Esophagus mucosa (tissue), 1 donor: ENCODE measurements at places on chromosomes 1 and 21. TPM values are rescaled to one million over a fixed set of nuclear protein-coding genes. Genes with fewer than 3 reads are reported as not detected.

GRCh38 chr1:179921981-179922872 is 32.4 kb upstream of the CEP350 start:
- ATAC-seq: no peak

DNA sequence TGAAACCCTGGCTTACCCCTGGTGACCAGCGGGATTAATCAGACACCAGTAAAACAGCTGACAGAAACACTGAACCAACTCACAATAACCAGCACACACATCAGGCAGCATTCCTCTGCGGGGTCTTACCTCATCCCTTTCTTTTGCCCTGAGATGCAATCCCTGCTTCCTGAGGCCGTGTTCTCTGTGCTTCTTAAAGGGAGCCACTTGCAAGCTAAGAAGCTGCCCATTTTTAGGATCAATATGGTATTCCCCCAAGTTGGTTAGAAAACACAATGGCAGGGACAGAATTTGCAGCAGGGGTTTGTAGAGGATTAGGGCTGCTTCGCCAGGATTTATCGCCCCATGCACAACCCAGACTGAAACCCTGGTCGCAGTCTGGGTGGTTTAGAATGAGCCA is 74.7 kb upstream of the OLIG2 start:
- no peak for ATAC-seq

Gene ACBD6
- total RNA-seq: 24.2 TPM

- ATAC-seq: no peak
These were observed 7.8 kb downstream of the ETS2 start for GRCh38 chr21:38813547-38813946.

- no peak for ATAC-seq
These were observed 34.8 kb downstream of the L1TD1 start for GRCh38 chr1:62229468-62229867.

Gene CACNA1E
- total RNA-seq: 0.04 TPM

DNA sequence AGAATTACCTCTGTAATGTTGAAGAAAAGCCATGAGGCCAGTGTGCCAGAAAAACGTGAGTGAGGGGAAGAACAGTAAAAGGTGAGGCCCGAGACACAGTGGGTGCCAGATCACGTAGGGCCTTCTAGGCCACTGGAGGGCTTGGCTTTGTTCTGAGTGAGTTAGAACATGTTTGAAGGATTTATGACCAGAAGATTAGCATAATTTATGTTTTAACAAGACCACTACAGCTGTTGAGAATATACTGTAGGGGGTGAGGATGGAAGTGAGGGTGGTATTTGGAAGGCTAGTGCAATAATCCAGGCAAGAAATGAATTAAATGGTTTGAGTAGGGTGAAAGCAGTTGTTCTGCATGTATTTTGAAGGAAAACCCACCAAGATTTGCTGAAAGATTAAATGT is 56.3 kb downstream of the LRRC8C start:
- no peak for ATAC-seq

DNA sequence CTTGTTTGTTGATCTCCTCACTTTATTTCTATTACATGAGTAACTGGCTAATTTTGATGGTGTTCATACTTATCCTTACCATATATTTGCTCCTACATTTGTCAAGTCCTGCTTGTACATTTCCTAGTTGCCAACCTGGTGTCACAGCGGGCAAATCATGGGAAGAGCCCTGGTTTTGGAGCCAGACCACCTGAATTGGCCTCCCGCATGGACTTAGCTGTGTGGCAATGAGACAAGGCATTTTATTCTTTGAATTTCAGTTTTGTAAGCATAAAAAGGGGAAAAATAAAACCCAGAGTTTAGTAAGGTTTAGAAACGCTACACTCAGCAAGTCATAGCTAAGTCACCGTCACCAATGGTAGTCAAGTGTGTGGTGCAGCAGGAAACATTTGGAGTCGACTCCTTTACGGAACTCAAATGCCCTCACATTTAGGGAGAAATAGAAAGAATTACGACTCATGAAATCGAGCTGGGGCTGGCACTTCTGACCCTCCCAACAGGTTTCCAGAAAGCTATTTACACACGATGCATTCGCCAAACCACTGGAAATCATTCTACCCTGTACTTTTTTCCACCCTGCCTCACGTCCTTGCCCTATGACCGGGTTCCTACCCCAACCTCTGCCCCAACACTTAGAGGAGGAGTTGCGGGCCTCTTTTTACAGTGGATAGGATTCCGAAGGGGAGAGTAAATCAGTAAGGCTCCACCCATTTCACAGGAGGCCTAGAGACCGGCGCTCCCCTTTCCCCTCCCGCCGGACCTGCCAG is 492 bp upstream of the PGM1 start:
- peak; percentile 65 for ATAC-seq

GRCh38 chr1:28115267-28115666 is 26.9 kb upstream of the EYA3 start:
- ATAC-seq: no peak

DNA sequence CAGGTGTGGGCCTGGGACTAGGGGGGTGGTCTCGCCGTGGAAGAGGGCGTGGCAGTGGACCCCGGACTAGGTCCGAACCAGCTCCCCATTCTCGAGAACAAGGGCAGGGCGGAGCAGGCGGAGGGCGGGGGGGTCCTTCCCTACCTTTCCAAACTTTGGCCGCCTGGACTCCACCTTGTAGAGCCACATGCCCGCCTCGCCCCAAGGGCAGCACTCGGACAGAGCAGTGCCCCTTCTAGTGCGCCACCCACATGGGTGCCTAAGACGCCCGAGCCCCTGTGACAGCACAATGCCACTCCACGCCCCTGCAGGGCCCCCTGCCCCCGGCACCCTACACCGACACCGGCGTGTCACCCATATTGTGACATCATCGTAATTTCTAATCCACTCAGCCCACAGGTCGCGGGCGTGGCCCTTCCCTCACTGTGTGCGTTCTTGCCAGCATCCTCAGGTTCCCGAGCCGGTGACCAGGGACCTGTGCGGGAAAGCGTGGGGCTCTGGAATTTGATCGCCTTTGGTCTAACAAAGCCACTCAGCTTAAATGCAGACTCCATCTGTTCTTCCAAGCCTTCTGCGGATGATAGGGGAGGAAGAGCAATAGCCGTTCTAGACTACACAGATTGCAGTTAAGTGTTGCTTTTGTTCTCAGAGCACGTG is 553 bp upstream of the STMN1 start:
- ATAC-seq: peak; percentile 54

- no peak for ATAC-seq
These were observed 2.1 kb upstream of the TFF3 start for GRCh38 chr21:42317341-42317741.

GRCh38 chr1:77461691-77462090 is 179.9 kb downstream of the AK5 start:
- ATAC-seq: no peak

Gene LINGO4
- total RNA-seq: not detected

GRCh38 chr21:29193072-29193471 is 62.6 kb downstream of the MAP3K7CL start:
- ATAC-seq: no peak

Gene ST6GALNAC5
- total RNA-seq: 0.96 TPM

- ATAC-seq: peak; percentile 55
These were observed at the start of gene NBL1 for GRCh38 chr1:19643602-19644394. TSS of gene NBL1 (plus strand) at chr1:19644311. CDS start at chr1:19655031, 10,720 bp downstream.

- ATAC-seq: no peak
These were observed 23.8 kb downstream of the TMEM50A start for GRCh38 chr1:25361901-25362300.

DNA sequence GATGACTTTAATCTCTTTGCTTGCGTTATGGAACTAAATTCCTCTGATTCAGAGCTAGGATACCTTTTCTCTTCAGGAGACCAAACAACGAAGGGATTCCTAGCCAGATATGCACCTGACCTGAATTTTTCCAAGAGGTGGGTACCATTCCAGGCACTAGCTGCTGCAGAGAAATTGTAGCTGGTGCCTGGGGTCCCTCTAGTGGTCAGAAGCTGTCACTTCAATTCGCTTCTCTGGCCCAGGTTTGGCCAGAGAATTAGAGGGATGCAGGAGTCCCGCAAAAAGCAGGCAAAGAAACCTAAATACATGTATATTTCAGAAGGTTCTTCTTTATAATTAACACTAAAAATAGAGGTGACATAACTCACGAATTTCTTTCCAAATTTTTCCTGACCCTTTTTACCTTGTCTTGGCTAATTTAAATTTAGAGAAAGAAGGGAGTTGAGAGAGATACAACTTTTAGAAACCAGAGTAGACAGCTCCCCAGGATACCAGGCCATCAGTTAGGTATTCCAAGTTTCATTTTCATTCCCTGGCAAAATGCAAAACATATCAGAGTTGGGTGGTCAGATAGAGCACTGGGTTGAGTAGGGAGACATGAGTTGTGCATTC is 9.6 kb downstream of the ACKR1 start:
- ATAC-seq: peak; percentile 65

GRCh38 chr1:32413507-32414185 is 19.4 kb upstream of the BSDC1 start:
- peak; percentile 84 for ATAC-seq

DNA sequence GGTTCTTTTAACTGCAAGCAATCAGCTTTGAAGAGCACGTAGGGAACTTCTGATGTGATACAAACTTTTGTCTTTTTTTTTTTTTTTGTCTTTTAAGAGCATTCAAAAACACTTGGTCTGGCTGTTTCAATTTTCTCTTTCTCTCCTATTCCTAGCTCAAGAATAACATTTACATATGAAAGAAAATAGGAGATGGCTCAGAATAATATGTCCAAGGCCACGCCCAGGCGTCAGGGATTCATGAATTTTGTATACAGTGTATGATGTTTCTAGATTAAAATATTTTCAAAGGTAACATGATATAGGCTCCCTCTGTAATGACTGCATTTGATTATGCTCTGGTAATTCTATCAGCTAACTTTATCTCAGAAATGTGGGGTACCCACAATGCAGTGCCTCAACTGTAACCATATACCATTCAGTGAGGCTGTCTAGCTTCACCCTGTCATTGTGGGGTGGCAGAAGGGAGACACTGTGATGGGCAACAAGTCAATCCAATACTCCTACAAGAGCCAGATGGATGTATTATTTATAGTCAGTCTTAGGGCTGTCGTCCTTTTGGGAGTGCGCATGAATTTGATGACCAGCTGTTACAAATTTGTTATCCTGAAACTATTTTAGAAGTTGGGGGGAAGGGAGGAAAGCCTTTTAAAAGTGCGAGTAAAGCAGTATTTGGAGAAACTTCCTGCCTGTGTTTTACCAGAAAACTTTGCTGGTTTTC is 1.5 kb upstream of the AKNAD1 start:
- ATAC-seq: no peak

DNA sequence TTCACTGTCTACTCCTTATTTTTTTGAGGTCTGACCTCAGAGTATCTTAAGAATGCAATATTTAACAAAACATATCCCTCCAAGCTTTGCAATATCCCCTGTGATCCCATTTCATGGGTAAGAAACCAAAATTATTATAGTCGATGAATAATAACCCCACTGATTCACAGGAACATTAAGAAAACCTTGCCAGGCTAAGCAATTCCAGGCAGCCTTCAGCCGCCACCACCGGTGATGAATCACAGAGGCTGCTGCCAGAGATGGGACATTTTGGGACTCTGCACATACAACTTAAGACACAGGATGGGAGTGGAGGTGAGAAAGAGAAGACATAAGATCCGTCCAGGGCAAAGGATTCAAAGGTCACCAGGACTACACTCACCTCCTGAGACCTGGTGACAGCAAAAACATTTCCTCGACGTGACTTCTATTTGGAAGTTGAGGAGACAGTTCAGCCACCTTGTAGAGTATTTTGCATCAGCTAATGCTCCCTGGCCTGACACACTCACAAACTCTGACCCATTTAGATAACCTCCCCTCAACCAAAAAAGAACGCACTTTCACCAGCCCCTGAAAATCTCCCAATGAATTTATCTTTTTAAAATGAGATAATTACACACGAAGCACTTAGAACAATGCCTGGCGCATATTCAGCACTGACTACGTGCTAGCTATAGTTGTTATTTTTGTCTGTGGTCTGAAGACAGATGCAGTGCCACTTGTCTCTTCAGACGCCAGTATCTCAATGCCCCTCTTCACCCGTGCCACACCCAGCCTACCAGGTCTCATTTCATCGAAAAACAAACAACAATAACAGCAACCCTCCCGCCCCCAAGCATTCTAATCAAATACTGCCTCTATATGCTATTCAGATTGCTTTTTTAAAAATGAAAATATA is 17.8 kb upstream of the OVAAL start:
- no peak for ATAC-seq

Gene PANK4
- total RNA-seq: 10.1 TPM

DNA sequence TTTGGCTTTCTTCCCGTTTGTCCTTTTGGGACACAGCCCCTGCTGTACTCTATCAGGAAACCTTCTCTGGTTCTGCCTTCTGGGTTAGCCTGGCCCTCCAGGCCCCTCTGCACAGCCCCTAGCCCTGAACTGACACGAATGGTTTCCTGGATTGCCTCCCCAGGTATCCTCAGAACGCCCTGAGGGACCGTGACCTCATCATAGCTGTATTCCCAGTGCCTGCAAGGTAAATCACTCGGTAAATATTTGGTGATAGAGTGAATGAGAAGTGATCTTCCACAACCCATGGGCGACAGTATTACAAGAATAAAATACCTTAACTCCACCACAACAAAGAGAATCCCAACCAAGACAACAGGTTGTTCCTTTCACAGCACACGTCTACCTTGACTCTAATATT is 637.2 kb downstream of the SMYD3 start:
- no peak for ATAC-seq

Gene SH3BGR
- 1.2 TPM for total RNA-seq

Gene NOS1AP
- total RNA-seq: 1.4 TPM

GRCh38 chr1:30478283-30478682 is 245.1 kb downstream of the MATN1 start:
- no peak for ATAC-seq

Gene CFHR3
- total RNA-seq: 0.36 TPM

Gene TMEM82
- not detected for total RNA-seq

Gene SH2D1B
- total RNA-seq: 3.4 TPM

DNA sequence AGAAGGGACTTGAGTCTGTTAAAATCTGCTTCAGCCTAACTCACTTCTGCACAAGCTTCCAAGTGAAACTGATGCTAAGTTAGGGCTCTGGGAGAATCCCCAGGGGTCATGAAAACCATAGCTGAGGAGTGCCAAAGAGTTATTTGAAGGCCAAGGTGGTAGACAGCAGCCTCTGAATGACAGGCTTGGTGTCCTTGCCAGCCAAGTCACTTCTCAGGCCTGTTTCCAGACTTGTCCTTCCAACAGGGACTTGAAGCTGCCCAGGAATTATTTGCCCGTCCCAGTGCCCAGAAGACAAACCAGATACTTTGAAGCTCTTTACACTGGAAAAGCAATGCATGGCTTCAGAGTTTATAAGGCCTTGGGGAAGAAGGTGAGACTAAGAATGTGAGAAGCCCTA is 33.6 kb downstream of the RNASEL start:
- ATAC-seq: no peak

DNA sequence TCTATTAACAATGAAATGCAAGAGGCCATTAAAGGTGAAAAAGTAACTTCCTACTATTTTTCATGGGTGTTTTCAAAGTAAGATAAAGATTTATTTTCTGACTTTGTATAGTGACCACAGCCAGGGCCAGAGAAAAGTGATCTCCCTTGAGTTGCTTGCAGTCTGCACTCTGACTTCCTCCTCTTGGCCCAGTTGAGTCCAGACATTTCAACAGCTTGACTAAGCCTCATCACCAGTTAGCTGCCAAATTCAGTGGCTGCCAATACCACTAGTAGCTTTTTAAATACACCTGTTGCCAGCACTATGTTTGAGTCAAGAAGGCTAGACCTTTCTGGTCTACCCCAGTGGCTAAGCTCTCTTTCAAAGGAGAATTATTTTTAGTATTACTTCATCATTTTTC is 3.7 kb upstream of the NEK7 start:
- ATAC-seq: no peak

GRCh38 chr1:43558346-43558841 is 27.7 kb downstream of the PTPRF start:
- ATAC-seq: peak; percentile 1

- no peak for ATAC-seq
These were observed 247.4 kb downstream of the RHOU start for GRCh38 chr1:228982637-228983036.

- ATAC-seq: peak; percentile 55
These were observed 1232.0 kb downstream of the KCNT2 start for GRCh38 chr1:195376190-195376589.
